ENCODE measurements at places on chromosomes 3 and 15. TPM values are rescaled to one million over a fixed set of nuclear protein-coding genes. Genes with fewer than 3 reads are reported as not detected.

DNA sequence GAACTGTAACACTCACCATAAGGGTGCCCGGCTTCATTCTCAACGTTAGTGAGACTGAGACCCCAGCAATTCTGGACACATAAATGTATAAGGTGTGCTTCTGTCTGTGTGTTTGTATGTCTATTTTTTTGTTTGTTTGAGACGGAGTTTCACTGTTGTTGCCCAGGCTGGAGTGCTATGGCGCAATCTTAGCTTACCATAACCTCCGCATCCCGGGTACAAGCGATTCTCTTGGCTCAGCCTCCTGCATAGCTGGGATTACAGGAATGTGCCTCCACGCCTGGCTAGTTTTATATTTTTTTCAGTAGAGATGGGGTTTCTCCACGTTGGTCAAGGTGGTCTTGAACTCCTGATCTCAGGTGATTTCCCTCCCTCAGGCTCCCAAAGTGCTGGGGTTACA is 43.3 kb upstream of the C2CD4B start:
- no peak for DNase-seq

DNA sequence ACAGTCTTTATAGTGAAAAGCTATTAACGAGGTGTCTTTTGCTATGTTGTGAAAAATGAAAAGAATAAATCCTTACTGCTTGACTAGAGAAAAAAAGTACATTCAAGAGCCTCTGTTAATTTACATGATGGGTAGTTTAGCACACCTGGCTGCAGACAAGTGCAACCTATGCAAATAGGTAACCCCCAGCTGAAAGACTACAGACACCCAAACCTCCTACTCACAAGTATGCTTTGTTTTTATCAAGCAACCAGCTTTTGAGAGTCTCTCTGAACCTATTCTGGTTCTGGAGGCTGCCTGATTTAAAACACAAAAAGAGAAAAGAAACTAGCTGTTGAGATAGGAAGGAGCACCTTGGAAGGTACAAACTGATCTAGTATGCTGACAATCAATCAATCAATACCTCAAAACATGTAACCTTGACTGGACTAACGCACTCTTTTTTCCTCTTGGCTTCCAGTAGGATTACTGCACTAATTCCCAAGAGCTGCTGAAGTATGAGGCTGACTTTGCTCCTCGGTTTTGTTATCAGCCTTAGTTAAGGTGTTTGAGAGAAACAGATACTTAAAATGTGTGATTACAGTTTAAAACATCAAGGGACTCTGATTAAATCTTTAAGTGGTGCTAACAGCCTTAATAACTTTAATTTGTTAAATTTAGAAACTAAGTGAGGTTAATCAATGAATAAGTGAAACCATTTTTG is 63.6 kb downstream of the OSBPL10 start:
- no peak for DNase-seq

DNA sequence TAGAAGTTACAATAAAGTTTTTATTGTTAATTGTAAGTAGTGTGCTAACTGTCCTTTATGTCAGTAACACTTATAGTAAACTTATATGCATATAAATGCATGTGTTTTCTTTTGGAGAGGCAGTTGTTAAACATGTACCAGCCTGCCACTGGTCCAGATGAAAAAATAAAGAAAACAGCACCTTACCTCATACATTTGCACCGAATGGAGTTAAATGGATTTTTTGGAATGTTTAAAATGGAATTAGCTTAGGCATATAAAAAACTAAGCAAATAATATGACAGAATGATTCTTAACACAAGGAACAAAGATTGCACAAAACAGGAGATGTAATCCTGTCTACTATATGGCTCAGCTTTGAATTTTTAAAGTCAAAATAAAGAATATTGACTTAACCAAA is 50.2 kb upstream of the ALDH1A3 start:
- DNase-seq = no peak

Gene SLC30A4
- 4.6 TPM for total RNA-seq

Gene GPR160
- total RNA-seq = 1.8 TPM

GRCh38 chr3:178930116-178930515 is 141.5 kb downstream of the ZMAT3 start:
- DNase-seq = no peak

DNA sequence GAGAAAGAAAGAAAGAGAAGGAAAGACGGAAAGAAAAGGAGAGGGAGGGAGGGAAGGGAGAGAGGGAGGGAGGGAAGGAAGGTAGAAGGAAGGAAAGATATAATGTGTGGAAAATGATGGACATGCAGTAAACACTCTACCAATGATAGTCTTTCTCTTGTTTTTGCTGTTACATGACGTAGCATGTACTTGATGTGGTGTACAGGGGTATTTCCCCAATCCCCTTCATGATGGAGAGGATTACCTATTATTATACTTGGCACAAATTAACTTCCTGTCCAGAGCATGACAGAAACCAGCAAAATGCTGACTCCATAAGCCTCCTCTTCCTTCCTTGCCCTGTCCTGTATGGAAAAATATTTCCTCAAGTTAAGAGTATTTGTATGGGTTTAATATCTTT is 124.4 kb downstream of the B3GALNT1 start:
- DNase-seq = no peak

DNA sequence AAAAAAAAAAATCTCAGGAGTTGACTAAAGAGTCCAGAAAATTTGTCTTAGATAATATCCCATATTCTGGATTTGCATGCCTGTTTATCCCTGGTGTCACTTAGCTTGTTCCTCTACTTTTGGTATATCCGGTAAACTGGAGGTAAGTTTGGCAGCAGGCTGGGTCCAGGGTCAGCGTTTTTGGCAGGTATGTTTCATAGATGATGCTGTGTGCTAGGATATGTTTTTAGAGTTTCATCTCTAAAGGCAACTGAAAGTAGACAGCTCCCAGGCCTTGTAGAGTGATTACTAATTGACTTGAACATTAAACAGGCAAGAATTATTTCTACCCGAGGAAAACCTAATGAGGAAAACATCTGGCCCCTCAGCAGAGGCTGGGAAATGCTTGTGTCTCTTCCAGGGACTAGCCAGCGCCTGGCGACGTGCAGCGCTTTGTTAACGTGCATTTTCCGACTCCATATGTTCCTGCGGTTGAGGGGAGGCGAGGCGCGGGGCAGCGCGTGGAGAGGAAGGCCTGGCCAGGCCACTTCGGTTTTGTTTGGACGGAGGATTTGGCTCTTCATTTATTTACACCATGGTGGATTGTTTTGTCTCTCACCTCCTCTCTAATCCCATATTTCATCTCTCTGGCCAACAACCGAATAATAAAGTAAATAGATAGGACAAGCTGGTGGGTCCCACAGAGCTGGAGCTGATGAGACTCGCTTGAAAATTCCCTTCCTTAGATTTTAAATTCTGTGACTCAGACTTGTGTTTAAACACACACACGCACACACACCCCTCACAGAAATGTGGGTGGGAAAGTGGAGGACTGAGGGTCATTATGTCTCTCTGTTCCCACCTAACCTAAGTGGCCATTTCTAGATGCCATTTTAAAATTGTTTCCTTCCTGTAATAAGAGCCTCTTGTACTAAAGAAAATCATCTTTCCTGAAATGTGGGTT is 65.3 kb downstream of the ASB7 start:
- DNase-seq = no peak

Gene ADIPOQ
- total RNA-seq = not detected

Gene OXTR
- total RNA-seq = 1.3 TPM
